NCI-H1048 (cell line): ENCODE measurements at places on chromosomes 3 and 15.

GRCh38 chr3:173135059-173135458 lies 6.0 kb downstream of the SPATA16 start:
- no peak for DNase-seq

GRCh38 chr15:33116198-33116597 lies 78.3 kb downstream of the FMN1 start:
- DNase-seq: no peak

GRCh38 chr15:94761574-94761973 lies 530.2 kb downstream of the MCTP2 start:
- DNase-seq: no peak

GRCh38 chr3:31710123-31710803 lies 177.5 kb downstream of the STT3B start:
- no peak for DNase-seq

DNA sequence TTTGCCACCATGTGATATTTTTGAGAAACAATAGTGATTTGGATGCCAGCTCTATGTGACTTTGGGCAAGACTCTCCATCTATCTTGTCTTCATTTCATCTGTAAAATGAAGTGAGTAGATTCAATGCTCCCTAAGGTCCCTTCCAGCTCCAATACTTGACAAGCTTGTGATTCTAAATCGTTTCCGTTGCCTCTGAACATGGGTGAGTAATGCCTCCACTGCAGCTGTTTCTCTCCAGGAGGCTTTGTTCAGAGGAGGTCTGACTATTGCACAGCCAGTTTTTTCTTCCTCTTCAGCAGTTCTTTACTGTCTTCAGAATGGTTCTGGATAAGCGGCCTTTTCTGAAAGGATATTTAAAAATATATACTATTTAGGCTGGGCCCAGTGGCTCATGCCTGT lies 14.8 kb upstream of the TMOD3 start:
- no peak for DNase-seq

DNA sequence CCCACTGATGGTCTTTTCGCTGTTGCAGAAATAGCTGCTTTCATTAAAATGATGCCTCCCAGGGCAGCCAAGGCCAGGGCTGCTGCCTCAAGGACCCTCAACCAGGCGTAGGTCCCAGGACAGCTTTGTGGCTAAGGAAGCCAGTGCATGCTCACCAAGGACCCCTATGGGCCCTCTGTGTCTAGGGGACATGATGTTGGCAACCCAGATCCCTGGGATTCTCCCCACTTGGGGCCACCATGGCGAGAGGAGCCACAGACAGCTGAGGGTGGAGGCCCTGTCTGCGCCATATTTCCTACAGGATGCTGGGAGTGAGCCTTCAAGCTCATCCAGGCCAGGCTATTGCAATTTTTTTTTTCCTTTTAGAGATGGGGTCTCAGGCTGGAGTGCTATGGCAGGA lies 137.2 kb downstream of the CHSY1 start:
- no peak for DNase-seq

- no peak for DNase-seq
Measured at GRCh38 chr3:172520301-172520831, 2.9 kb downstream of the TNFSF10 start.

DNA sequence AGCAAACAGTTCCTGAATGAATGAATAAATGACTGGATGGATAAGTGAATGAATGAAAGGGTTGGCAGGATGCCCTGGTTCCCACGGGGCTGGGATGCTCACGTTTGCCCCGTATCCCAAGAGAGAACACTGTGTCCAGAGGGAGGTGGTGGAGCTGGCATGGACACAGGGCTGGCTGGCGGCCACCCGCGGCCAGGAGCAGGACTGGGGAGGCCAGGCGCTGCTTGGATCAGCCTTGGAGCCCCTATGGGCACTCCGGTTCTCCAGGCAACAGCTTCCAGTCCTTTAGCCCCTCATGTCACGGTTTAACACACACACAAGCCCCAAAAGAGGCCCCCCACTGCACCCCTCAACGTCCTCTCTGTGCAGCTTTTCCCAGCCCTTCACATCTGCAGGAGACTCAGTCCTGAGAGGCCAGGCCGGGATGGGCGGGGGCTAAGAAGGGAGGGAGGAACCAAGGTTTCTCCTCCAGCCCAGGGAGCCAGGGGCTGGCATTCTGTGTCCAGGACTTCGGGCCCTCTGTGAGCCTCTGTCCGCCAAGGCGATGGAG lies 86.0 kb upstream of the ALDH1L1 start:
- DNase-seq: no peak

- no peak for DNase-seq
Measured at GRCh38 chr3:65761446-65762234, 277.1 kb downstream of the MAGI1 start.

DNA sequence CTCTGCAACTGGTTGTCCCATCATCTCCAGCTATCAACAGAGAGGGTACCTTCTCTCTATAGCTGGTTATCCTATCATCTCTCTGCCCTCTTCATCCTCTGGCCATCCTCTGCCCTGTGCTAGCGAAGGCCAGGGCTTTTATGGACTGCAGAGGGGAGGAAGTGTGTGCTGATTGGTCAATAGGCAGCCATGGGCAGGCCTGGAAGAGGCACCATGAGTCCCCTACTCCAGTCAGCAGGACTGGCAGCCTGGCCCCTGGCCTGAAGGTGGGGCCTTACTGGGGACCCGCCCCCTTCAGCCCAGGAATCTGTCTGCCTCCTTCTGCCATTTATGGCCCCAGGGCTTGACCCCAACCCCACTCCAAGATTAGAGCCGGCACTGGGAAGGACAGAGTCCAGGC lies 10.4 kb upstream of the TRIM59 start:
- no peak for DNase-seq

DNA sequence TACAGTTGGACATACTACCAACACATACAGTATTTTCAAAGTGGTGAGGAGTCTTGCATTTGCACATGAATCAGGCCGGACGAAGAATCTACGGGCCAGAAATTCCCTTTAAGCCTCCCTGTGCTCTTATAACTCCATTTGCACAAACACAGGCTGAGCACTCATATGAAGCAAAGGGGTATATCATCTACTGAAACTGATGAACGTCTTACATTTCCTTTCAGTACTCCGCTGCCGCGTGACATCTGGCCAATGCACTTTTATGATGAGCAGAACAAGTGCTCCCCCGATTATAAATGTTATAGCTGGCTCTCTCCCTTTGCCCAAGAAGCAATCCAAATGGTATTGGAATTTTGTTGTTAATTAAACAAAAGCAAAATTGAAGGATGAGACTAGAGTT lies 110.3 kb upstream of the ICE2 start:
- no peak for DNase-seq
